Activated naive CD8-positive, alpha-beta T cell treated with anti-CD3 and anti-CD28 coated beads for 36 hours (primary cell): ENCODE measurements at places on chromosomes 1 and 21. TPM values are rescaled to one million over a fixed set of nuclear protein-coding genes. Genes with fewer than 3 reads are reported as not detected.

The MRPS6 gene
- total RNA-seq, result 107 TPM

The ALG6 gene
- 17.8 TPM for total RNA-seq

The FCRL2 gene
- 0.12 TPM for total RNA-seq

GRCh38 chr1:24503059-24503751 is 569 bp downstream of the RCAN3 start:
- DNase-seq, result peak; percentile 41

DNA sequence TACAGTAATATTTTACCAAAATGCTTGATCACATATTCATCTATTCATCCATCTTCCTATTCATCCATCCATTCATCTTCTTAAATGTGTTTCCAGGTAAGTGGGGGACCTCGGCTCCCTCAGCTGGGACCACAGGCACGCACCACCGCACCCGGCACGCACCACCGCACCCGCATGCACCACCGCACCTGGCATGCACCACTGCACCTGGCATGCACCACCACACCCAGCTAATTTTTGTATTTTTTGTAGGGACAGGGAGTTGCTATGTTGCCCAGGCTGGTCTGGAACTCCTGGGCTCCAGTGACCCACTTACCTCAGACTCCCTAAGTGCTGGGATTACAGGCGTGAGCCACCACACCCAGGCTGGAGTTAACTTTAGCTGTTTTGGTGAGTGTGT is 21.2 kb downstream of the ACTRT2 start:
- no peak for DNase-seq

DNA sequence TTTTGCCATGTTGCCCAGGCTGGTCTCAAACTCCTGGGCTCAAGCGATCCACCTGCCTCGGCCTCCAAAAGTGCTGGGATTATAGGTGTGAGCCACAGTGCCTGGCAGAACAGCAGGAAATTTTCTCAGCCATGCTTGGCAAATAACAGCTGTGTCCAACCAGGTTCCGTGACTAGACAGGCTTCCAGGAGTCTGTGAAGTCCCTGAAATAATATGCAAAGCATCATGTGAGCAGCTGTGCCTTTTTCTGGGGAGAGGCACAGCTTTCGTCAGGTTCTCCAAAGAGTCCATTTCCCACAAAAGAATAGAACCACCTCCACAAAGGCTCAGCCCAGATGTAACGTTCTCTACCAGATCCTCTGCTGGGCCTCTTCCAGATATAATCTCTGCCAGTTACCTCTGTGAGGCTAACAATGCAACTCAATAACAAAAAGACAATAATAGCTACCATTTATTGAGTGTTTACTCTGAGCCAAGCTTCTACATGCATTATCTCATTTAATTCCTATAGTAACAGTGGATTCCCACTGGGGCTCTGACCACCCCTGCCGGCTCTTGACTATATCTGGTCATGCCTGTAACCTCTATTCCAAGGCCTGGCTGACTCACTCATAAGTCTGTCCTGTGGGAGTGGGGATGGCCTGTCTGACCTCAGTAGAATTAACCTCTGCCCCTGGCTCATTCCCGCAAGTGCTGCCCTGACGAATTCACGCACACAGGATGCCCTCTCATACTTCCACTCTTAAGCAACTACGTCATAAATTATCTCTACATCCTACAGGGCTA is 4.0 kb upstream of the NKAIN1 start:
- no peak for DNase-seq

DNA sequence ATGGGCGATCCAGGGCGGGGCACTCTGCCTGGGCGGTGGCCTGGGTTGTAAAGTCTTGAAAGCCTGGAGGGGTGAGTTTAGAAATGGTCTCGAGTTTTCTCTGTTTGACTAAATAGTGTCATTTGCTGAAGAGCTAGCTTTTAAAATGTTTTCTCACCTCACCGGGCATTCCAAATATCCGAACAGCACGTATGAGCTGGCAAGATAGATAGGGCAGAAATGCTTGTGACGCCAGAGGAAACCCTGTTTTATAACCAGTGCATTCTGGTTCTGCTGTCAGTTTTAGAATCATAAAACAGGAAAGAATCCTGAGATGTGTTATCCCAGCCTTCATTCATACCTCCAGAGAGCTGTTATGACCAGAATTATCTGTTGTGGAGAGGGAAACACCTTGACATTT is 725 bp downstream of the RTCA start:
- no peak for DNase-seq

- DNase-seq, result no peak
Measured at GRCh38 chr1:204619721-204620120, 65.8 kb downstream of the LRRN2 start.

DNA sequence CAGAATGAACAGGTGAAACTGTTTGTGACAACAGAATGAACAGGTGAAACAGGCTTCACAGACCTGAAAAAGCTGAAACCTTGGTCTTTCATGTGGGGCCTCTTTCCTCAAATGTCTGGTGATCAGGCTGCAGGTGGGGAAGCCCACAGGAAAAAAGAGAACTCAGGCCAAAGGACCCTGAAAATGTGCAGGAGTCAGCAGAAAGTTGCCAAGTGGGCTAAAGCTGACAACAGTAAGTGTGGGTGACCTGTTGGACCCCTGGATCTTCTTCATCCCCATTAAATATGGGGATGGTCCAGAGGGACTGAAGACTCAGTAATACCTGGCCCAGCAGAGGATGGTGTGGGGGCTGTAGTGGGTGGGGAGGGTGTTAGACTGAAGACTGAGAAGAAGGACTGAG is 9.1 kb upstream of the CHIT1 start:
- no peak for DNase-seq

DNA sequence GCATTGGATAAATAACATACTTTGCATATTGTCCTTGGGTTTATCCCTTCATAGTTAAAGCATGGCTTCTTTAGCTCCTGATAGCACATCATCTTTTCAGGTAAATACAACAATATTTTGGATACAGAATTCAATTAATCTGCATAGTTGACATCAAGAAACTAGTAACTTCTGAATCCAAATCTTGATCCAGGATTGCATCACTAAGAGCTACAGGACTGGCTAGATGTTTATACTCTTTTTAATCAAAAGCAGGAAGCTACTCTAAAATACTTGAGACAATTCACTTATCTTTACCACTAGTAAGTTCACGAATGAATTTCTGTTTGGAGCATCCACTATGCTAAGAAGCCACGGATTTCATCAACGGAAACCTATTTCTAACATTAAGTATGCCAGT is 54.2 kb upstream of the SLC44A3 start:
- no peak for DNase-seq

DNA sequence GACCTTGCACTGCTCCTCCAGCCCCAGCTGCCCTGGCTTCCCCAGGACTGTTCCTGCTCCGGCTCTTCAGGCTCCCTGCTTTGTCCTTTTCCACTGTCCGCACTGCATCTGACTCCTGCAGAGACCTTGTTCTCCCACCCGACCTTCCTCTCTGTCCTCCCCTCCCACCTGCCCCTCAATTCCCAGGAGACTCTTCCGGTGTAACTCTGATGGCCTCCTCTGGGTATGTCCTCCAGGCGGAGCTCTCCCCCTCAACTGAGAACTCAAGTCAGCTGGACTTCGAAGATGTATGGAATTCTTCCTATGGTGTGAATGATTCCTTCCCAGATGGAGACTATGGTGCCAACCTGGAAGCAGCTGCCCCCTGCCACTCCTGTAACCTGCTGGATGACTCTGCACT is 550 bp downstream of the ACKR1 start:
- DNase-seq, result no peak

DNA sequence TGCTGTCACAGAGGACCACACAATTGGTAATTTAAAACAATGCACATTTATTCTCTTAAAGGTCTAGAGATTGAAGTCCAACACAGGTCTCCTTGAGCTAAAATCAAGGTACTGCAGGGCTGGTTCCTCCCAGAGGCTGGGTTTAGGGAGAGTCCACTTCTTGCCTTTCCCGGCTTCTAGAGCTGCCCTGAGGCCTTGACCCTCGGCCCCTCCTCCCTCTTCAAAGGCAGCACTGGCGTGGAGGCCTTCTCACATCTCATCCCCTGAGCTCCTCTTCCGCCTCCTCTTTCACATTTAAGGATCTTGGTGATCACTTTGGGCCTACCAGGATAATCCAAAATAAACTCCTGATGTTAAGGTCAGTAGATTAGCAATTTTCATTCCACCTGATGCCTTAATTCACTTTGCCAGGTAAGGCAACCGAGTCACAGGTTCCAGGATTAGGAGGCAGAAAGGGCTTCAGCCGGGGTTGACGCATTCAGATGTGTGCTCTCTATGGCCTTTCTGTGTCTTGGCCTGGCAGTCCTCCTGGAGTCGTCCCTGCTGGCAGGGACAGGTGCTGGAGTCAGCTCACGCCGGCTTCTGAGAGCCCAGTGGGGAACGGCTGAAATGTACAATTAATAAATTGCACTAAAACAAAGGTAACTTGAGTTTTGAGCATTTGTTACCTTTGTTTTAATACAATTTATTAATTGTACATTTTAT is 61.2 kb upstream of the ABCG1 start:
- no peak for DNase-seq

- no peak for DNase-seq
Measured at GRCh38 chr1:160993544-160994193, 27.3 kb downstream of the F11R start.
